ENCODE measurements at places on chromosomes 3 and 15. TPM values are rescaled to one million over a fixed set of nuclear protein-coding genes. Genes with fewer than 3 reads are reported as not detected.

GRCh38 chr15:33623010-33623409 is 312.2 kb downstream of the RYR3 start:
- no peaks in the 10 kb centered on the region for H3K4me1 ChIP-seq
- H3K27me3 ChIP-seq: no peaks in the 10 kb centered on the region
- no peak overlapping the region for H3K27ac ChIP-seq
- H3K4me3 ChIP-seq: no peak overlapping the region

Gene EPHB1
- polyA plus RNA-seq: 0.84 TPM

Gene CPN2
- not detected for polyA plus RNA-seq

DNA sequence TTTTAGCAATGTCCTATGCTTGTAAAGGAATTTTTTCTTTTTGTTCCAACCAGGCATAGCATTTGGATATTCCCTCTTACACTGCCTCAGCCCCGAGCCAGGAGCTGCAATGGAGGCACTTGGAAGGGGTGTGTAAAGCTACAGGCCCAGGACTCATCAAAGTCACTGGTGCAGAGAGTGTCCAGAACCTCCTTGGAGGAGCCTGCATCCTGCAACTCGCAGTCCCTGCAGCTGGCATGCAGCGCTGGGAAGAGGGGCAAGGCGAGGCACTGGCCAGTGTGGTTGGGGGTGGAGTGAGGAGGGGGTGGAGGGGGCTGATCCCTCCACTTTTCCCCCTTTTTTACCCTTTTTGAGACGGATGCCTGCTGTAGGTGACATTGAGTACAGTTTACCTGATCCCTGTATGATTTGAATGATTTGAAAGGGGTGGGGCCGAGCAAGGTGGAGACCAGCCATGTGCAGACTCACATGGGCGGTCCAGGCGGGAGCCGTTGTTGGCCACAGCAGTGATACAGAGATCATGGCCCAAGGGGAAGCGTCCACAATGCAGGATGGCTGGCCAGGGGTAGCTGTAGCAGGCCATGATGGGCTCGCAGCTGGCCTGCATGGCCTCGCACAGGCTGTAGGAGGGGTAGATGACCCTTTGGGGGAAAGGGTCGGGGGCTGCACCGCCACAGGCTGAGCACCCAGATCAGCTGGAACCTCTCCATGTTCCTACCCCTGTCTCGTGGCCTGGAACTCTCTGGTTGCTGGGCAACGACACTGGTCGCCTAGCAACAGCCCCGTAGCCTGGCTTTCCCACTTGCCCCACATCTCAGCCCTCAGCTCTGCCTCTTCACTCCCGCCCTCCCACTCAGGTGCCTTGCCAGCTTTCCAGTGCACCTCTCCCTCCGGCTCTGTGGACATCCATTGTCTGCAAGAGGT is 7.9 kb downstream of the P4HTM start:
- no peaks in the 10 kb centered on the region for H3K4me1 ChIP-seq
- H3K36me3 ChIP-seq: no peaks in the 10 kb centered on the region
- no peaks in the 10 kb centered on the region for H3K27me3 ChIP-seq
- DNase-seq: peak; percentile 86

DNA sequence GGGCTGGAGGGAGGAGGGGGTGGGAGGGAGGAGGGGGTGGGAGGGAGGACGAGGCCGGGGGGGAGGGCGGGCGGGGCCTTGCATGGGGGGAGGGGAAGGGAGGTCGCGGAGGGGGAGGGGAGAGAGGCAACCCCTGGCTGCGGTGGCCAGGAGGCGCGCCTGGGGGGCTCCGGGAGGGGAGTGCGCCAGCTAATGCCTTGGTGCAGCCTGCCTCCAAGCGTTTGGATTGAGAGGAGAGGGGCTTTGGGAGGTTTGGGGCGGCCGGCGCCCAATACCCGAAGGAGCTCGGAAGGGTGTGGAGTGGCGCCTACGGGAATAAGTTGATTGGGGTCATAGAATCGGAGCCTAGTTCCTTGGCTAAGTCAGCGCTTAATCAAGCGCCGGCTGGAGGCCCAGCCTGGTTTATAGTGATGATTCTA is 557 bp downstream of the TFG start:
- H3K4me1 ChIP-seq: peaks cover 8% of the 10 kb centered on the region
- peak; percentile 84 for DNase-seq
- H3K27ac ChIP-seq: peak overlapping the region; percentile 95
- no peaks in the 10 kb centered on the region for H3K27me3 ChIP-seq

DNA sequence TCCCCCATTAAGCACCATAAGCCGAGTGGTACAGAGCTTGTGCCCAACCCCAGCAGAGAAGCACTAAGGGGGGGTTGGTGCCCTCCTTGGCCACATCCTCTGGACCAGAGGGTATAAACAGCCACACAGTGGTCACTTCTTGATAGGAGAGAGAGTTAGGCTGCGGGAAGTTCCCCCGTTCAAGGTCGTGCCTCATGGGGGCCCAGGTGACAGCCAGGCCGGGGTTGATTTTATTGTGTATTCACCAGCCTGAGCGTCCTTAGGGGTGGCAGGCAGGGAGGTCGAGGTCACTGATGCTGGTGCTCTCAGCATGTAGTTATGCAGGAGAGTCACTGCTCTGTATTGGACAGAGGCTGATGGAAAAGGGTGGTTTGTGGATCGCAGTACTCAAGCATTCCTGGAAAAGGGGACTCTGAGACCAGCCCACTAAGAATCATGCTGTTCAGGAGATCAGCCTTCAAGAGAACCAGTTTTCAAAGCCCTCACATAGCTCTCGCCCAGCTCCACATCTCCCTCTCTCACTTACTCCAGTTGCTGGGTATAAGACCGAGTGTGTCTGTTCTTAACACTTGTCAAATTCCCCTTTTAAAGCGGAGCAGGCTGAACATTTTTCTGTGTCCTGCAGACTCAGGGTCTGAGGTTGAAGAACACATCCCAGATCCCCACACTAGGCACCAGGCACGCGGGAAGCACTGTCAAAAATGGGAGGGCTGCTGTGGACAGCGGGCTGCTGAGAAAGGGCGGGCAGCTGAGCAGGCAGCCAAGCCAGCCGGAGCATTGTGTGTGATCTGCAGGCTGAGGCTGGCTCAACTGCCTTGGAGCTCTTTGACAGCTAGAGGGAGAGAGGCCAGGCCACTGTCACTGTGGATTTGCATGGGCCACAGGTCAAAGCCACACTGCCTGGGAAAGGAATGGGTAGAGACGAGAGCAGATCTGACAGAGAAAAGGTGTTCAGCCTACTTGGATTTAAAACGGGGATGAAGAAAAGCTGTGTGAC is 279.3 kb upstream of the LRRFIP2 start:
- no peaks in the 10 kb centered on the region for H3K36me3 ChIP-seq
- DNase-seq: peak; percentile 77
- H3K27me3 ChIP-seq: peaks cover 66% of the 10 kb centered on the region

Gene GOLGA8Q
- 0.28 TPM for polyA plus RNA-seq

GRCh38 chr3:28677581-28677980 is 329.0 kb upstream of the AZI2 start:
- no peaks in the 10 kb centered on the region for H3K36me3 ChIP-seq
- no peaks in the 10 kb centered on the region for H3K27me3 ChIP-seq
- DNase-seq: no peak
- H3K4me1 ChIP-seq: no peaks in the 10 kb centered on the region
- no peak overlapping the region for H3K4me3 ChIP-seq

DNA sequence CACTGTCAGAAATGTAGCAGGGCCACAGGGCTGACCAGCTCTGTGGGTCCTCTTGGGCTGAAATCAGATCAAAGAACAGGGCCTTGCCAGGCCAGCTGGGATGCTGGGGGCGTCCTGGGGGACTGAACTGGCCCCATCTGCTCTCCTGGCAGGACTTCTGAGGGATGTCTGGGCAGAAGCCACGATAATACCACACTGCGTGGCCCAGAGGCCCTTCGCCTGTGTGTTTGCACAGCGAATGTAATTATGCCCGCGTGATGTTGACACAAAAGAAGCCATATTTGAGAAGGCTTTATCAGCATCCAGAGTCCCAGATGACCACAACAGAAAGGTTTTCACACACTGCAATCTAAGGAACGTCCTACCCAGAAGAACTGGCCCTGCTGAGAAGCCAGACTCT is 174.0 kb downstream of the RAB11A start:
- no peaks in the 10 kb centered on the region for H3K4me1 ChIP-seq
- no peaks in the 10 kb centered on the region for H3K27me3 ChIP-seq
- H3K4me3 ChIP-seq: no peak overlapping the region
- H3K36me3 ChIP-seq: no peaks in the 10 kb centered on the region
- DNase-seq: no peak
- no peak overlapping the region for H3K27ac ChIP-seq

DNA sequence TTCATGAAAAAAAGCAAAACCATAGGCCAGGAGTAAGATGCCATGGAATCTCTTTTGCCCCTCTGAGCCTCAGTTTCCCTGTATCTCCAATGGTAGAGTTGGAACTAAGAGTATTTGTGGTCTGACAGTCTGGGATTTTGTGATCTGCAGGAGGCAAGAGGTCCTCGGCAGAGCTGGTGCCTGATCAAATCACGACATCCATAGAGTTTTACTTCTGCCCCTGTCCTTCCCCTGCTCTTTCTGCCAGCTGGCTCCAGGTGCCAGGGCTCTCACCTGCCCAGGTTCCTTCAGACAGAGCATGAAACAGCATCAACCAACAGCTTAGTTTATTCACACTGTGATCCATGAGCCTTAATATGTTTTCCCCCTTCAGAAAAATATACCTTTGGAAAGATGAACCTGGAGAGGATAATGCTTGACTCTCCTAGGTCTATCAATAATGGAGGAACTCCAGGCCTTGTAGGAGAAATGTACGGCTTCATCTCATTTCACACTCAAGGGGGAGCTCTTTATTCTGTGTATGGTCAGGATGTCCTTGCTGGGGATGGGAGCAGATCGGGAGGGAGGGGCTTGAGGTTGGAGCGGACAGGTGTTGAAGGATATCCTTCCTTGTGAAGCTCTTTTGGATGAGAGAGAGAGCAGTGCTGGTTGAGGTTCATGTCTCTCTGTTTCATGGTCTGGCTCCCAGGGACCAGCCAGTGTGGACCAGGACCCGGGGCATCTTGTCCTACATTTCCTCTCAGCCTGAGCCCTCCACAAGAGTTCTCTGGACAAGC is 309.9 kb downstream of the RPLP1 start:
- no peaks in the 10 kb centered on the region for H3K36me3 ChIP-seq
- H3K4me1 ChIP-seq: 0 out of 2 replicates have a peak, but pooled peaks cover 5% of the 10 kb centered on the region
- peak; percentile 29 for DNase-seq
- H3K27ac ChIP-seq: no peak overlapping the region

Gene PPM1L
- polyA plus RNA-seq: 0.29 TPM

DNA sequence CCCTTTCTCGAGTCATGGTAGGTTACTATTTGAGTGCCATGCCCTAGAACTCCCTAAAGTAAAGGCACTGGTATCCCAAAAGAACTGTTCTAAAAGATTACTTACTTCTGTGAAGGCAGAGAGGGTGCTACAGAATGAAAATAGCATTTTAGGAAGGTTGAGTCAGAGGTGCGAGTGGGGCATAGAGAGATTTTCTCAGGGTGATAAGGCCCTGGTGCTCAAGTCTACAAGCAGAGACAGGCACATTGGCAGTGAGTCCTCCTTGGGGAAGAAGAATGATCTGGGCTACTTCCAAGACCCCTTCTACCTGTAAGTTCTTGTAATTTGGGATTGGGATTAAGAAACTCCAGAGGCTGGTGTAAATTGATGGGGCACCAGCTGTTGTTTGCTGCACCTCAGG is 96.7 kb downstream of the AKAP13 start:
- H3K4me1 ChIP-seq: peaks cover 38% of the 10 kb centered on the region
- no peaks in the 10 kb centered on the region for H3K27me3 ChIP-seq
- no peak overlapping the region for H3K4me3 ChIP-seq
- H3K27ac ChIP-seq: no peak overlapping the region
- H3K36me3 ChIP-seq: no peaks in the 10 kb centered on the region
- DNase-seq: no peak

DNA sequence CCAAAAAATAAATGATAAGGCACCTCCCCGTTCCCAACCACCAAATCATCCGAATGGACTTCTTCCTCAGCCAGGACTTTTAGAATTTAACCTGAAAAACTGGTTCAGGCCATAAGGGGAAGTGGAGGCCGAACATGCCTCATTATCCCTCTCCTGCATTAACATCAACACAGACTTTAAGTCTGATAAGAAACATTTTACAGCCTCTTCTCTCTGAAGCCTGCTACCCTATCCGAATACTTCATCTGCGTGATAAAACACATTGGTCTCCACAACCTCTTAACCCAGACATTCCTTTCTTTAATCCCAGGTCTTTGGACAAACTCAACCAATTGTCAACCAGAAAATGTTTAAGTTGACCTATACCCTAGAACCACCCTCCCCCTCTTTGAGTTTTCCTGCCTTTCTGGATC is 850 bp upstream of the SLC41A3 start:
- H3K27me3 ChIP-seq: no peaks in the 10 kb centered on the region
- no peaks in the 10 kb centered on the region for H3K4me1 ChIP-seq
- no peak for DNase-seq
- peak overlapping the region; percentile 66 for H3K4me3 ChIP-seq
- no peak overlapping the region for H3K27ac ChIP-seq
- peaks cover 2% of the 10 kb centered on the region for H3K36me3 ChIP-seq

Gene OXTR
- polyA plus RNA-seq: 1.8 TPM

DNA sequence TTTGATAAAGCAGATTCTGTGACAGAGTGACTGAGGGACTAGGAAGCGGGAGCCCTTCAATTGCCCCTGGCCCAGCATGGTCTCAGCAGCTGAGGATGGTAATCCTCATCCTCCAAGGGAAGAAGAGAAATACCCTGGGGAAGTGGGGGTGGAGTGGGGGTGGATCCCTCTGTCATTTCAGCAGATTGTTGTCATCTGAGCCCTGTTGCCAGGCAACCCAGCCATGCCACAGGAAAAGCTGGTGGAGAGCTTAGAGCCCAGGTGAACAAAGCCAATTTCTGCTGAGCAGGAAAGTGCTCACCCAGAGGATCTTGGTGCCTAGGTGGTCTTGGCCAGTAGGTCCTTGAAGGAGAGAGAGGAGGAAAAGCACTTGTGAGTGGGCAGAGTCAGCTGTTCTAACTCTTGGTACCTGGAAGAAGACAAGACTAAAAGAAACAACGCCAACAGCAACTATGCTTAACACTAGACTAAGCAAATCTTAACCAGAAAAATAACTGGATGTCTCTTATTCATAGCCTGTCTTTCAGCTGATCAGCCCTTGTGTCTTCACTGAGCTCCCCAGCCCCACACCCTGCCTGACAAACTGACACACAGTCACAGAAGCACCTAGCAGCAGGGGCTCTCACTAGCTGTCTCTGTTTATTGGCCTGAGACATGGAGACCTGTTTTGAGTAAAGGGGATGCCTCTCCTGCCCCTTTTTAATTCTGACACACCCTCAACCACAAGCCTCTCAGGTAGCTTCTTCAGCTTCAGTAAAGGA is 40.1 kb upstream of the DCLK3 start:
- no peak overlapping the region for H3K4me3 ChIP-seq
- no peaks in the 10 kb centered on the region for H3K36me3 ChIP-seq
- H3K4me1 ChIP-seq: no peaks in the 10 kb centered on the region
- no peak for DNase-seq

GRCh38 chr3:102224171-102224570 is 210.6 kb upstream of the ZPLD1 start:
- H3K27ac ChIP-seq: no peak overlapping the region
- H3K4me1 ChIP-seq: peaks cover 2% of the 10 kb centered on the region
- no peak overlapping the region for H3K4me3 ChIP-seq
- H3K27me3 ChIP-seq: no peaks in the 10 kb centered on the region

Measured in SK-N-SH (cell line).